Kidney (tissue), 22 donors: ENCODE measurements at places on chromosomes 3 and 15. TPM values are rescaled to one million over a fixed set of nuclear protein-coding genes. Genes with fewer than 3 reads are reported as not detected.

Gene CPNE9
- total RNA-seq = 0.16 TPM

Gene GOLGA6L7
- total RNA-seq = not detected

Gene ENTPD3
- 1.1 TPM for total RNA-seq

GRCh38 chr3:20074226-20075063 is 34.2 kb downstream of the KAT2B start:
- no peaks in the 10 kb centered on the region for H3K4me1 ChIP-seq
- H3K36me3 ChIP-seq = no peaks in the 10 kb centered on the region
- H3K4me3 ChIP-seq = no peak overlapping the region

DNA sequence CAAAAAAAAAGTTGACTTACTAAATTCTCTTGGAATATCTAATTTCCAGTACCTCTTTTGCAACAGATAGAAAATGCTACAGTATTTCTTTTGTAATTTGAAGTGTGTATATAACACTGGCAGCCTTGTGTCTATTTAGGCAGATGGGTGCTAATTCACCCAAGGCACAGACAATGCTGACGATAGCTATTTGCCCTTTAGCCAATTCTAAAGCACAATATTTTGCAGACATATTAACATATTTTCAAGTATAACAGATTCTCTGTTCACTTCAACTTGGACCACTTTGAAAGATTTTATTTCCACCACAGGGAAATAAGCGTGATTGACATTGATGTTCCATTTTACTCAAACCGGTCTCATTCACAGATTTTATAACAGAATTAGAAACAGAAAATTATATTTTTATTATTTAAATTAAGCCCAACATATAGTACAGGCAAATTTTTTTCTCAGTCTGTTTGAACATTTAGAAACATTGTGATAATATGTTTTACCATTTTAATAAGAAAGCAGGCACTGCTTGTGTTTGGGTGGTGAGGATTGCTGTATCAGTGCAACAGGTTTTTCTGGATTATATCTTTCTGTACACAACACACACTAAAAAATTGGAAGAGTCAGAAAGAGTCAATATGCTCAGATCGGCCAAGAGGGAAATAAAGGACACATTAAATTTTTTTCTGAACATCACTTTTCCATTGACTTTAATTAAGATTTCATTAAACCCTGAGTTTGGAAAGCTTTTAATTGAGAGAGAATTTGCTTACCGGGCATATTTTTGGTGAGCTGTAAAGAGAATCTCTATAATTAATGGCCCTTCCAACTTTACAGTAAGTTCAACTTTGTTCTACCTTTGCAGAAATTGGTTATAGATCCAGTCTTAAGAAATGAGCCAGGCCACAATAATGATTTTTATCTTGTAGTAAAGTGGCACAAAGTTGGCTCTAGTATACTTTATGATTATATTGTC is 327.3 kb upstream of the NR2F2 start:
- H3K36me3 ChIP-seq = no peaks in the 10 kb centered on the region
- no peaks in the 10 kb centered on the region for H3K4me1 ChIP-seq
- H3K27ac ChIP-seq = no peak overlapping the region
- no peak overlapping the region for H3K4me3 ChIP-seq

GRCh38 chr3:52791366-52791765 is 3.2 kb upstream of the ITIH3 start:
- no peaks in the 10 kb centered on the region for H3K4me1 ChIP-seq
- no peaks in the 10 kb centered on the region for H3K36me3 ChIP-seq
- H3K27ac ChIP-seq = no peak overlapping the region
- no peaks in the 10 kb centered on the region for H3K27me3 ChIP-seq

- H3K4me3 ChIP-seq = no peak overlapping the region
- H3K36me3 ChIP-seq = no peaks in the 10 kb centered on the region
- H3K27ac ChIP-seq = no peak overlapping the region
- no peaks in the 10 kb centered on the region for H3K4me1 ChIP-seq
Observed at GRCh38 chr3:129032716-129033115, 27.9 kb upstream of the GP9 start.

GRCh38 chr3:124887177-124887931 is at the start of gene ITGB5:
TSS of gene ITGB5 (minus strand) at chr3:124887365. CDS start at chr3:124887000, 365 bp downstream.
- peaks cover 5% of the 10 kb centered on the region for H3K4me1 ChIP-seq
- peak within 1 kb of the TSS; percentile 50 for H3K4me3 ChIP-seq
- no peaks in the 10 kb centered on the region for H3K27me3 ChIP-seq
- peak within 1 kb of the TSS; percentile 90 for H3K27ac ChIP-seq
- H3K36me3 ChIP-seq = no peaks in the 10 kb centered on the region

GRCh38 chr15:29324746-29325145 is 55.1 kb upstream of the NSMCE3 start:
- no peaks in the 10 kb centered on the region for H3K36me3 ChIP-seq
- no peaks in the 10 kb centered on the region for H3K4me1 ChIP-seq
- H3K27ac ChIP-seq = no peak overlapping the region
- H3K27me3 ChIP-seq = no peaks in the 10 kb centered on the region
- H3K4me3 ChIP-seq = no peak overlapping the region

- no peaks in the 10 kb centered on the region for H3K27me3 ChIP-seq
- no peaks in the 10 kb centered on the region for H3K4me1 ChIP-seq
- no peak for DNase-seq
- no peak overlapping the region for H3K4me3 ChIP-seq
Observed at GRCh38 chr3:159861369-159861987, 127.2 kb upstream of the IL12A start.

DNA sequence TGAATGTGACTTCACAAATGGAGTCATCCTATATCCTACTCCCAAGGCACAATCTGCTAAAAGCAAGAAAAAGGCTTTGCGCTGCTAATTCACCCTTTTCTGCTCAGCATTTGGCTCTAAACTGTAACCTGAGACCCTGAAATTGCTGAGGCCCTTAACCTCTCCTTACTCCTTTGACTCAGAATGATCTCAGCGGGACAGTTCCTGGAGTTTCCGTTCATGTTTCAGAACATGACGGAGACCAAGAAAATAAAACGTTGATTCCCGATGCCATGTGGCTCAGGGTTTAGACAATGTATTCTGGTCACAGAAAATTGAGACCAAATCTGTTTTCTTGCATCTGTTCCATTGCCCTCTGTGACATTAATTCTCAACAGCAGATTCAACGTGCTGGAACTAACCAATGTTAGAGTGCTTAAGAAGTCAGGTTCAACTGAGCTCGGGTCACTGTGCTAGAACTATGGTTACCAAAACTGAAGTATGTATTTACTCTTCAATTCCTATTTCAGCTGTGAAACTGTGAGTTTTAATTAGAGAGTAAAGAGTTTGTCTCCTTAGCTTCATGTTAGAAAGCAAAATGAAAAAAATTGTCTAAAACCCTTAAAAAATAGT is 45.4 kb upstream of the TMC3 start:
- no peak for DNase-seq
- no peaks in the 10 kb centered on the region for H3K27me3 ChIP-seq
- H3K27ac ChIP-seq = no peak overlapping the region
- H3K36me3 ChIP-seq = no peaks in the 10 kb centered on the region
- no peaks in the 10 kb centered on the region for H3K4me1 ChIP-seq

DNA sequence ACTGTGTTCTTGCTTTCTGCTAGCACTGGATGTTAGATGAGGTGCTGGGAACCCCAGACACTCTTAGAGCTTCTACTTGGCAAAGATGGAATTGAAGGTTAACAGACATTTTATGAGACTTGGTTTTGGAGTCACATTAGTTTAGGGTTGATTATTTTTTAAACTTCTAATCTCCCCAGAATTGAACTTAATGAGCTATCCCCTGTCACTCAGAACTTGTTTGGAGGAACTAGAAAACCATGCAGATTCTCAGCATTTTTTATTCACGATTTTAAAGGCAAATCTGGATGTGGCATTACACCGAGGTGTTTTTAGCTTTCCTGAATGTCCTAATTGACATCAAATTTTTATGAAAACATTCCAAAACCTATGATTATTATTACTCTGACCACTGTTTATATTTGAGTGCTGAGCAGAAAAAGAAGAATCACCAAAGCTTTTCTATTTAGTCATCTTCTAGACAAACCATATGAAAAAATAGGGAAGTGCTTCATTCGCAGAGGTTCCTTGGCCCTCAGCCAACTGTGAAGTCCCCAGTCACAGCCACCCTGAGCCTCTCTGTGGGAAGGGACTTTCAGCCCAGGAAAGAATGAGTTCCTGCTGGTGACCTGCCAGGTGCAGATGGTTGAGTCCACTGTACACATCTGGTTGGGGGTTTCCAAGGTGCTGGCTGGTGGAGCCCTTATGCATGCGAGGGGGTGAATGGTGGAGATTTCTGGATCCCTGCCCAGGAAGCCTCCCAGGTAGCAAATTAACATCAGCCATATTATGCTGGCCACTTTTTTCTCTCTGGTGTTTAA is 196.0 kb upstream of the TOPAZ1 start:
- H3K27ac ChIP-seq = no peak overlapping the region
- no peaks in the 10 kb centered on the region for H3K36me3 ChIP-seq
- peak; percentile 25 for DNase-seq

DNA sequence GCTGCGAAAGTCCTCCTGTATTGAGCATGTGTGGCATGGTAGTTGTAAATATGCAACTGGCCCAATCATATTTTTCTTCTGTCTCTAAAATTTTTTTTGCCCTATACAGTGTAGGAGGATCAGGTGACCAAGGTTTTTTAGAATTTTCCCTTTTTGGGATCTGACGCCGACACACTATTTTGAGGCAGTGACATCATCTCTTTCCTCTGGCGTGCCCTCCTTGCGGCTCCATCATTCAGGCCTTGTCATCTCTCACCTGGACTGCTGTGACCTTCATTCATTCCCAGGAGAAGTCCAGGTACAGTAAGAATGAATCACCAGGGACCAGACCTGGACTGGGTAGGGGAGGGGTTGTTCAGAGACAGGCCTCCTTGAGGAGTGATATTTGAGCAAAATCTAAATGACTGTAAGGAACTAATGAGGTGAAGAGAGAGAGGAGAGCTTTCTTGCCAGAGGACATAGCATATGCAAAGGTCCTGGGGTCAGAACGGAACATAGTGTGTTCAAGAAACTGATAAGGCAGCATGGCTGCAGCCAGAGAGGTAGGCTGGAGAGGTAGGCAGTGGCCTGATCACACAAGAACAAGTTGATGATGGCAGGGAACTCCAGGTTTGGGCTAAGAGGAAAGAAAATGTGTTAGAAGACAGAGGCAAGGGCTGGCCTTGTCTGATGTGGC is 38.7 kb downstream of the ARNT2 start:
- H3K36me3 ChIP-seq = no peaks in the 10 kb centered on the region
- H3K4me3 ChIP-seq = no peak overlapping the region
- DNase-seq = no peak
- no peaks in the 10 kb centered on the region for H3K27me3 ChIP-seq
- H3K27ac ChIP-seq = no peak overlapping the region
- no peaks in the 10 kb centered on the region for H3K4me1 ChIP-seq

GRCh38 chr3:113966172-113966571 is 18.4 kb downstream of the ZDHHC23 start:
- no peaks in the 10 kb centered on the region for H3K27me3 ChIP-seq
- no peaks in the 10 kb centered on the region for H3K36me3 ChIP-seq
- no peaks in the 10 kb centered on the region for H3K4me1 ChIP-seq
- no peak overlapping the region for H3K27ac ChIP-seq

DNA sequence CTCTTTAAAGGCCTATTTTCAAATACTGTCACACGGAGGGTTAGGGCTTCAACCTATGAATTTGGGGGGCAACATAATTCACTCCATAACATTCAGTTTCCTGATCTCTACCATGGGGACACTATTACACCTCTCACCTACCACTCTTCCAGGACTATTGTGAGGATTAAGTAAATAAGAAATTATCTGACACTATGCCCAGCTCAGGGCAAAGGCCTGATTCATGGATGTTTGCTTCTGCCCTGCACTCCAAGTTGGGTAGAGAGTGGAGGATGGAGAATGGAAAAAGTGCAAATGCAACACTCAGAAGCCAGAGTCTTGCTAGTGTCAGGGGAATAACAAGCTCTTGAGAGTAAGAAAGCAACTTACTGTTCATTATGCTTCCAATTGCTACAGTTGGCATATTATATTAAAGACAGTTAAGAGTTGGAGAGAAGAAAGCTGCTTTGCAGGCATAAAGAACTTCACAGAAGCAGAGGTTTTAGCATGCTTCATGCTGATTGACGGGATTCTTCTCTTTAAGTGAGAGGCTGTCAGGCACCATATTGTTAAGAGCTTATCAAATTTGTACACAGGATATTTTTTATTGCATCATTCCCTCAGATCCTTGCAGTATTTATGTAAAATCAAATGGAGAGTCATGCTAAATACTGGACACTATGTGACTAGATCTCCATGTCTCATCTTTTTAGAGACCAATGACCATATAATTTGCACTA is 375.3 kb downstream of the VPS13C start:
- H3K27me3 ChIP-seq = no peaks in the 10 kb centered on the region
- no peaks in the 10 kb centered on the region for H3K4me1 ChIP-seq
- no peaks in the 10 kb centered on the region for H3K36me3 ChIP-seq
- no peak overlapping the region for H3K4me3 ChIP-seq

GRCh38 chr15:58267051-58267450 is 128.9 kb downstream of the AQP9 start:
- no peaks in the 10 kb centered on the region for H3K36me3 ChIP-seq
- no peak overlapping the region for H3K4me3 ChIP-seq
- no peaks in the 10 kb centered on the region for H3K27me3 ChIP-seq
- H3K4me1 ChIP-seq = peaks cover 4% of the 10 kb centered on the region
- no peak for DNase-seq
